Purkinje cell (primary cell): ENCODE measurements at places on chromosomes 11 and 22. TPM values are rescaled to one million over a fixed set of nuclear protein-coding genes. Genes with fewer than 3 reads are reported as not detected.

SUSD2 gene
- polyA plus RNA-seq: 0.31 TPM in 1 of 2 replicates, not detected in the other

TRIM29 gene
- not detected in 2 replicates for polyA plus RNA-seq

OR2D2 gene
- polyA plus RNA-seq: not detected in 2 replicates

C11orf97 gene
- not detected in 2 replicates for polyA plus RNA-seq

RAB3IL1 gene
- polyA plus RNA-seq: 0.14 and 0.15 TPM in 2 replicates

MB gene
- polyA plus RNA-seq: not detected in 2 replicates

SYTL2 gene
- 6.2 and 16.7 TPM in 2 replicates for polyA plus RNA-seq

GGT1 gene
- 1.6 and 2.4 TPM in 2 replicates for polyA plus RNA-seq

RASSF10 gene
- polyA plus RNA-seq: 0.08 TPM in 1 of 2 replicates, not detected in the other

CD6 gene
- not detected in 2 replicates for polyA plus RNA-seq

CBY1 gene
- 25.2 and 30.7 TPM in 2 replicates for polyA plus RNA-seq

ATL3 gene
- polyA plus RNA-seq: 2.2 and 2.3 TPM in 2 replicates

PHLDA2 gene
- polyA plus RNA-seq: 1.4 TPM in 1 of 2 replicates, not detected in the other

FXYD2 gene
- polyA plus RNA-seq: not detected in 2 replicates

OR56A1 gene
- polyA plus RNA-seq: not detected in 2 replicates

RNF215 gene
- polyA plus RNA-seq: 0.75 and 2.5 TPM in 2 replicates

TEX12 gene
- 0.77 and 2.5 TPM in 2 replicates for polyA plus RNA-seq

APOL3 gene
- polyA plus RNA-seq: not detected in 2 replicates

LYVE1 gene
- polyA plus RNA-seq: not detected in 2 replicates

MRTFA gene
- 2.9 and 3.1 TPM in 2 replicates for polyA plus RNA-seq

OR5P2 gene
- polyA plus RNA-seq: not detected in 2 replicates

DTX4 gene
- polyA plus RNA-seq: 1.8 and 3.2 TPM in 2 replicates

SAC3D1 gene
- 1.3 and 3.6 TPM in 2 replicates for polyA plus RNA-seq

TUB gene
- polyA plus RNA-seq: 51.9 and 58.1 TPM in 2 replicates

ELMOD1 gene
- polyA plus RNA-seq: 495 and 614 TPM in 2 replicates

SAA4 gene
- polyA plus RNA-seq: not detected in 2 replicates

P2RY6 gene
- not detected in 2 replicates for polyA plus RNA-seq

TUBGCP6 gene
- polyA plus RNA-seq: 3.2 and 3.3 TPM in 2 replicates

KCNJ1 gene
- 2.6 and 4.3 TPM in 2 replicates for polyA plus RNA-seq

KCNC1 gene
- 137 and 201 TPM in 2 replicates for polyA plus RNA-seq

FAM83F gene
- not detected in 2 replicates for polyA plus RNA-seq

HBE1 gene
- polyA plus RNA-seq: not detected in 2 replicates

POU2F3 gene
- not detected in 2 replicates for polyA plus RNA-seq

TCN1 gene
- not detected in 2 replicates for polyA plus RNA-seq

LAMTOR1 gene
- 53.8 and 85.9 TPM in 2 replicates for polyA plus RNA-seq

HOATZ gene
- not detected in 2 replicates for polyA plus RNA-seq

MPPED2 gene
- polyA plus RNA-seq: 6.8 and 13.2 TPM in 2 replicates

ART1 gene
- polyA plus RNA-seq: not detected in 2 replicates

TRPM5 gene
- not detected in 2 replicates for polyA plus RNA-seq

OR51E1 gene
- not detected in 2 replicates for polyA plus RNA-seq
